HT-29 (cell line): ENCODE measurements at places on chromosomes 13 and 19.

DNA sequence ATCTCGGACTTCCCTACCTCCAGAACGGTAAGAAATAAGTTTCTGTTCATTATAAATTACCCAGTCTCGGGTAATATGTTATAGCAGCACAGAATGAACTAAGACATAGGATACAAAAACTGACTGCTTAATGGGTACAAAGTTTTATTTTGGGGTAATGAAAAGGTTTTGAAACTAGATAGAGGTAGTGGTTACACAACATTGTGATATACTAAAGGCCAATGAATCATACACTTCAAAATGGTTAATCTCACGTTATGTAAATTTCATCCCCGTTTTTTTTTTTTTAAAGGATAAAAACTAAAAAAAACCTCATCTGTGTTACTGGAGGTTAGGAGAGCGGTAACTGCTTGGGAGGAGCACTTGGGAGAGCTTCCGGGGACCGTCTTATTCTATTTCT is 23.5 kb downstream of the AKT2 start:
- DNase-seq, result no peak

GRCh38 chr13:42990291-42991232 is 1.5 kb downstream of the EPSTI1 start:
- DNase-seq, result no peak

DNA sequence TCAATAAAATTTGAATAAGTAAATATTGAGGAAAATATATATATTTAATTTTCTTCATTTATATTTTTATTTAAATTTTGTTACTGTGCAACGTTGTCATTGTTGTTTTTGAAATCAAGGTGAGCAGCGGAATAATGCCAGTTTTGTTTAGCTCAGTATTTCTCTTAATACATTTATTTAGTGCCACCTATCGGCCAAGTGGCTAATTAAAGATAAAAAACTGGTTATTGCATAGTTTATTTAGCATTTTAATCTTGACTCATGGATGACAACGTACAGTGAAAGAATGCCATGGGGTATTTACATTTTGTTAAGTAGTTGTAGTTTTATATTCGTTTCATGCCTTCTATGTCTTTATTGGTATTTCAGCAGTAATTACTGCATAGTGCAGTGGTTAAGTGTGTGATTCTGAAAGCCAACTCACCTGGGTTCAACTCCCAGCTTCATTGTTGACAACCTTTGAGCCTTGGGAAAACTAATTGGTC is 265.9 kb downstream of the MYO16 start:
- peak; percentile 92 for DNase-seq

GRCh38 chr13:93372856-93373255 is 146.2 kb downstream of the GPC6 start:
- no peak for DNase-seq

DNA sequence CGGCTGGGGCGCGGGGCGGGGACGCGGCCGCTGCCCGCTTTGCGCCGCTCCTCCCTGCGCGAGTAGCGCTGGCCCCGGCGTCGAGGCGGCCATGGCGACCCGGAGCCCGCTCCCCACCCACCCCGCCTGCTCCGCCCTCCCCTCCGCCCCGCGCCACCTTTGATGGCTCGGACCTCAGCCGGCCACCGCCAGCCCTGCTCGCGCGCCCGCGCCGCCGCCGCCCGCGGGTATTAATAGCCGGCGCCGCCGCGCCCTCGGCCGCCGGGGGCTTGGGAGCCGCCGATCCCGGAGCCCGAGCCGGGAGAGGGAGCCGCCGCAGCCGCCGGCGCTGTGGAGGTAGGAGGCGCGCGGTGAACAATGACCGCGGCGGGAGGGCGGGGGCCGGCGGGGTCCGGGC is 261 bp downstream of the FARP1 start:
- no peak for DNase-seq

GRCh38 chr19:33689138-33689746 is 67.5 kb downstream of the CHST8 start:
- DNase-seq, result no peak

GRCh38 chr13:27619093-27619727 is 1.1 kb downstream of the LNX2 start:
- peak; percentile 67 for DNase-seq

DNA sequence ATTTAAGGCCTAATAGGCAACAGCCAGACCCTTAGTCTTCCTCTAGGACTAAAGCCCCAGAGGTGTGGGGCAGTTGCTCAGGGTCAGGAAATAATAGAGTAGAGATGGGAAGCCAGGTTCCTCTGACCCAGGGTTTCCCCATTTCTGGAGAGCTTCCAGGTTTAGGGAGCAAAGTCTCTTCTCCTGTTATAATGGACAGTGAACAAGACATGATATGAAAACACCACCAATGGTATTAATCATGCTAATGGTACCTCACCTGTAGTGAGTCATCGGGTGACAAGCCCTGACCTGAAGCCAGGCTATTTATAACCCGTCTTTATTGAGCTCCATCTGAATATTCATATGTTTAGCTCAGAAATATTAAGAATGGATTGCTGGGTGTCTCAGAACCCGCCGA is 24.6 kb downstream of the BICRA start:
- DNase-seq, result peak; percentile 79

GRCh38 chr19:1609103-1609396 is 3.8 kb upstream of the UQCR11 start:
- no peak for DNase-seq

DNA sequence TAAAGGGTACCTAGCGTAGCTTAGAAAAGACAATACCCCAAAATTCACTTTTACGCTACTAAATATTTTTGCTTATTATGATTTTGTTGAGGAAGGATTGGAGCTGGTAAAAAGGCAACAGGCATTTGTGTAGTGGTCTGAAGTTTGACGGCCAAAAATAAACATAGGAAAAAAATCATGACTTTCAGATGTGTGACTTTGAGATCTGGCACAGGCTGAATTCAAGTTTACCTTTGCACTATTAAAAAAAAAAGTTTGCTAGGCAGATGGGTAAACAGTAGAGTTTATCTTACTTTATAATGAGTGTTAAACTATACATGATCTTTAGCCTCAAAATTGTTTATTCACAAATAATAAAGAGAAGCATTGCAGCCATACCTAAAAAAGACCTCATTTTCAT is 24.3 kb upstream of the INTS6 start:
- DNase-seq, result no peak
